ENCODE measurements at places on chromosomes 12 and 14.

DNA sequence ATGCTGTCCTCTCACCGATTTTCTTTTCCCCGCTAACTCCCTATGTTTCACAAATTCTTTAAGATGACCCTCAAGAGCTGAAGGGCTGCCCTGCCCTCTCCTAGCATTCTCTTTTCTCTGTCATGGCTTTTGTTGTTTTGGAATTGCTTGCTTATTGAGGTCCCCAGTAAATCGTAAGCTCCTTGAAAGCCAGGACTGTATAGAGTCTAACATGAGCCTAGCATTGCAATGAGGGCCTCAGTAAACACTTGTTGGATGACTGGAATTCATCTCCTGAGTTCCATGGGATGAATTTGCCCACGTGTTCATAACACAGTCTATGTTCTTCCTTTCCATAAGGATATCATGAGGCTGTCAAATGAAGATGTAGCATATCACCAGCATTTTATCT, 92.2 kb downstream of the APAF1 start:
- no peak for DNase-seq

- DNase-seq, result no peak
These were observed 6.1 kb downstream of the KRT81 start for GRCh38 chr12:52285172-52285745.

GRCh38 chr12:131963381-131963780, 13.6 kb downstream of the EP400 start:
- peak; percentile 47 for DNase-seq

GRCh38 chr12:96195845-96196451, 1.8 kb downstream of the ELK3 start:
- DNase-seq, result peak; percentile 39

- DNase-seq, result no peak
These were observed 8.0 kb upstream of the MGP start for GRCh38 chr12:14893506-14894250.

DNA sequence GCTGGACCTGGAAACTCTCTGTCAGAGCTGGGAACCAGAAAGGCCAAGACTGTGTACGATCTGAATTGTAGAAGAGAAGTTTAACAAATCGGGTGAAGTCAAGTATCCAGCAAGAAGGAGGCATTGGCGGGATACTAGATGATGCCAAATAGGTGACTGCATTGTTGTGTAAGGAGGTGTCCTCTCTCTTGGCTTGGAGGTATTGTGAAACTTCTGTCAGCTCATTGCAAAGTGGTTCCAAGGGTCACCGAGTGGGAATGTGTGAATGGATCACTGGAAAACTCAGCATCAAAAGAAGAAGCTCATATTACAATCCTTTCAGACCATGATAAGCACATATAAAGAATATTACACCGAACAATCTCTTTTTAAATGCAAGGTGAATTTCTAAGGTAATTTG, 11.7 kb downstream of the NAV3 start:
- DNase-seq, result no peak

DNA sequence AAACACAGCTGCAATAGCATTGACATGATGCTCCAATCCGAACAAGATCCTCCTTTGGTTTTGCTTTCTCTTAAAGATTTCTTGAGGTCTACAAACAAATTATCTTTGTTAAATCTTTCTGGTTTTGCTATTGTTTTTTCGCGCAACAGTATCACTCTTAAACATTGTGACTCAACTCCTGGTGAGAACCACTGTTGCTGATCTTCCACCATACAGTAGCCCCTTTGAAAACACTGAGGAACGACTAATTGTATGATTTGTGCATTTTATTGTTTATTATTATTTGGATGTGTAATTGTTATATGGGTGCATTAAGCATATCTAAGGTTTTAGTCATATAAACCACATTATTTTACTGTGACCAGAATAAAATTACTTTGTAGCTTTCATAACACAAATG, 282.8 kb downstream of the EGLN3 start:
- no peak for DNase-seq

DNA sequence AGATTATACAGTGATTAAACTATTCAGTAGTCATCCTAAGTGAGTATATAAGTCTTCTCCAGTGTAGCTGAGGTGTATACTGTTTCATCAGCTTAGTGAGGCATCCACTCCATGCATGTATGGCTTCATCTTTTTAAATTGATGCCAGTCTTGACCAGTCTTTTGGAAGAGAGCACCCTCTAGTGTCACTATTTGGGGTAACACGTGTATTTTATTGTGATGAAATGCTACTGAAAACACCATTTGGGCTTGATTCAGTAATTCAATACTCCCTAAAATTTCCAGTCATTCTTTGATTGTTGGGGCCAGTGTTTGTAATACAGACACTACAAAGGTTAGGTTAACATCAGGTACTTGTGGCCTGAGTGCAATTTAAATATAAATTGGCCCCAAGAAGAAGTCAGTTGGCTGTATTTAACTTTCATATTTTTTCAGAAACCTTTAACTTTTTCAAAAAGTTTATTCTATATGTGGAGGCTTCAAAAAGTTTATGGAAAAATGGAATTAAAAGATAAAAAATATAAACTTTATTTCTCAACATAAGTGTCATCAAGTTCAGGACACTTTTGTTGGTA, 35.3 kb downstream of the MIPOL1 start:
- no peak for DNase-seq

DNA sequence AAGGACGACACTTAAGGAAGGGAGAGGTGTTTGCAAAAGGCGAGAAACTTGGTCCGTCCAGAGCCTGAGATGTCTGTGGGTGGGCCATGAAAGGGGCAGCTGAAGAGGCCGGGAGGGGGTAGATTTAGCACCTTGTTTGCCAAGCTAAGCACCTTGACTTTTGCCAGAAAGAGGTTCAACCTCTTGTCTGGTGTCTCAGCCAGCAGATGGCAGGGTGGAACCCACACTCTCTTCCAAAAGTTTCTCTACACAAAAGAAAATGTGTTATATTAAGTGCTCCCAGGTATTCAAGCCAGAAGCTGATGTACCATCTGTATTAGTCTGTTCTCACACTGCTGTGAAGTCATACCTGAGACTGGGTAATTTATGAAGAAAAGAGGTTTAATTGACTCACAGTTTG, 69.9 kb downstream of the SUDS3 start:
- DNase-seq, result no peak

GRCh38 chr12:127297327-127297726, 969.6 kb upstream of the TMEM132C start:
- no peak for DNase-seq
